ENCODE measurements at places on chromosomes 5 and 9. TPM values are rescaled to one million over a fixed set of nuclear protein-coding genes. Genes with fewer than 3 reads are reported as not detected.

- no peak for DNase-seq
Observed at GRCh38 chr9:87054999-87055686, 107.8 kb upstream of the GAS1 start.

GRCh38 chr5:140217299-140218026 is 42.5 kb downstream of the CYSTM1 start:
- no peak for DNase-seq

The SLC6A18 gene
- total RNA-seq = not detected

GRCh38 chr9:206481-206880 is 8.2 kb upstream of the DOCK8 start:
- no peak for DNase-seq

DNA sequence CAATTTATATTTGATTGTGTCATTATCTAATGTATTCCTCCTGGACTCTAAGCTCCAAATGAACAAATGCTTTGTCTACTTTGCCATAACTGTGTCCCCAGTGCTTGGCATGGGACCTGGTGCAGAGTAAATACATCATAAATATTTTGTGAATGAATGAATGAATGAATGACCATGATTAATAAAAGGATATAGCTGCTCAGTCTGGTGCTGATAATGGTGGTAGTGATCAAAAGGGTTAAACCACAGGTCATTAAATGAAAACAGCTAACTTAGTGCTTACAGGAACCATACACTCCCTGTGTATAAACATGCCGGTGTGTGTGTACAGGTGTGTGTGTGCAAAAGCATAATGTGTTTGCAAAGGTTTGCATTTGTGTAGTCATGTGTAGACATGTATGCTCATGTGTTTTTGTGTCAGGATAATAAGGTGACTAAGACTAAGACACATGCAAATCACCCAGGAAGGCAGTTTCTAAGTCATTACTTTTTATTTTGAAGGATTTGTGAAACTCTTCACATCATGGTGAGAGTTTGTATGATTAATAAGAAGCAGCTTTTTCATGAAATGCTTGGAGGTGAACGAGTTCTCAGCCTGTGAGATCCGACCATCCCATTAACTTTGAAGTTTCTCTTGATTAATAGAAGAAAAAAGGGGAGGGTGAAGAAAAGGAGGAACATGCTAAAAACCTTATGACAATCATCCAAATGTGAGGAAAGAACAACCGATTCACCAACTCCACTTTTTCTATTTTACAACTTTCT is 24.6 kb downstream of the SPARC start:
- DNase-seq = no peak

- DNase-seq = no peak
Observed at GRCh38 chr9:95038666-95039065, 278.8 kb downstream of the FANCC start.

DNA sequence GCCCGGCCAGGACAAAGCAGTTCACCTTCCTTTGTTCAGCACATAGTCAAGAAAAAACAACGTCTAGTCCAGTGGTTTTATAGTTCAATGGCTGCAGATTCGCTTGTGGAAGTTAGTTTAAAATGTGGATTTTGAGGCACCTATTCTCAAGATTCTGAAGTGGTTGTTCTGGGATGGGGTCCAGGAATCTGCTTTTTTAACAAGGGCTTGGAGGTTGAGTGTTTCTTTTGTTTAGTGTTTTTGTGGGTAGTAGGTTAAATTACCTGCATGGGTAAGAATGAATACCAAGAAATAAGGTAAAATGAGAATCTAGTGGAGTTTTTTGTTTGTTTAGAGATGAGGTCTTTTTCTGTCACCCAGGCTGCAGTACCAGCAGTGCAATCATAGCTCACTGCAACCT is 28.4 kb upstream of the NADK2 start:
- no peak for DNase-seq

GRCh38 chr5:175588709-175589429 is 69.0 kb upstream of the HRH2 start:
- DNase-seq = no peak

- DNase-seq = no peak
Observed at GRCh38 chr5:11903121-11903613, 1.1 kb downstream of the CTNND2 start.

DNA sequence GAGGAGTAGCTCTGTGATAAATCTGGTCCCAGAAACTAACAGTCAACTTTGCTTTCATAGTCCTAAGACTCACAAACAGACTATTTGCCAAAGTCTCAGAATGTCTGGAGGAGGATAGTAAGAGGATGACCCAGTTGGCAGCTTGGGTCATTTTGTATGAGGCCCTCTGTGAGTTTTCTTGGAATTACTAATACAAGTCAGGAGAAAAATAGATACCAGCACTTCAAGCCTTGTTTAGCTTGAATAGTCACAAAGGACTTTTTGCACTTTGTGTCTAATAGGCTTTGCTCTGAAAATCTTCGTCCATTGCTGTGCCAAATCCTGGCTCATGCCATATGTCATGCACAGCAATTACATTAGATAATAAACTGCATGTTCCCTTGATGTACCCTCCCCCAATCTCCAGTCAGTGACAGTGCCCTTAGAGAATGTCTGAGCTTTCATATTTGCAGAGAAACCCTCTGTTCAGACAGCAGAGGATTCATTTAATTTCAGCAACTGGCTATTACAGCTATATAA is 612.8 kb downstream of the CSNK1G3 start:
- no peak for DNase-seq

DNA sequence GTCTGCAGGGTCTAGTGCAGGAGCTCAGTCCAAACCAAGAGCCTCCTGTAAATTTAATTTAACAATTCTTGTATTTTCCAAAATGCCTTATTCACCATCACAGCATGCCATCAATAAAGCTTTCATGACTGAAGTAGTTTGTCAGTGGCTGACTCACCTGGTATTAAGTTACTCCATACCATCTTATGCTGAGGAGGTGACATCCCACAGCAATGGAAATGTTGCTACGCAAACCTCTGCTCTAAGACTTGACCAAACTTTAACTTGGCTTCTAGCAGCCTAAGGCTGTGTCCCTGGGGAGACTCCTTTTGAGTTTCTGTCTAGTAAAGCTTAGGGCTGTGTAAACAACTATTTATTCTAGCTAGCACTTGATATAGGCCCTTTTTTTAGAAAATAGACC is 1231.3 kb upstream of the CDH18 start:
- no peak for DNase-seq

DNA sequence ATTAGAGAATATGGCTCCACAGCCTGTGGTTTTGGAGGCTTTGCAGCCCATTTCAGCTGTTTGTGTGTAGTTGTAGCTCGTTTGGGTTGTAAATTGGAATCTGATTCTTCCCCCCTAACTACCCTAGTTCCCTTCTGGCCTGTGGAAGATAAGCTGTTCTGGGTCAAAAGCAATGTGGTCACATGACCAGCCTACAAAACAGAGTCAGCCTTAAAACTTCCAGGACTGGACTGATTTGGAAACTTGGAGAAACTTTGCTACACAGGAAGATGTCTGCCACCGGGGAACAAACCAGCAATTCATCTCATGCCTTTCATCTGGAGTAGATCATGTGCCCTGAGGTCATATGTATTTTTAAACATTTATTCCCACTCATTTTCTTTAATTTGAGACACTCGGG is 83.8 kb downstream of the DAPK1 start:
- no peak for DNase-seq

Measured in activated CD4-positive, alpha-beta T cell treated with anti-CD3 and anti-CD28 coated beads for 36 hours (primary cell).